NCI-H69 (cell line): ENCODE measurements at places on chromosomes 13 and 19.

GRCh38 chr13:21124852-21125251 lies 51.5 kb downstream of the SKA3 start:
- peak; percentile 95 for DNase-seq

DNA sequence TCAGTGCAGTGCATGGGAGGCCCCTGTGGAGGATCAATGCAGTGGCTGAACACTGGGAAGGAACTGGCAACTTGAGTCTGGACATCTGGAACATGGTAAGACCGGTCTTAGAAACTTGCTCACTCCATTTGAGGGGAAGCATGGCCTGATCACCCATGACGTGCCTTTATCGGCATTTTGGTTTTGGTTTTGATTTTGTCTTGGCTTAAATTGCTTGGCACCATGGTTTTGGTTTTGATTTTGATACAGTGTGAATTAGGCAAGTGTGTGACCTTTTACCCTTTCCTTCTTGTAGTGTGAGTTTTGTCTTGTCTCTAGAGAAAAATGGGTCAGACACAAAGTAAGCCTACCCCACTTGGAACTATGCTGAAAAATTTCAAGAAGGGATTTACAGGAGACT lies 77.3 kb downstream of the ZNF486 start:
- no peak for DNase-seq

DNA sequence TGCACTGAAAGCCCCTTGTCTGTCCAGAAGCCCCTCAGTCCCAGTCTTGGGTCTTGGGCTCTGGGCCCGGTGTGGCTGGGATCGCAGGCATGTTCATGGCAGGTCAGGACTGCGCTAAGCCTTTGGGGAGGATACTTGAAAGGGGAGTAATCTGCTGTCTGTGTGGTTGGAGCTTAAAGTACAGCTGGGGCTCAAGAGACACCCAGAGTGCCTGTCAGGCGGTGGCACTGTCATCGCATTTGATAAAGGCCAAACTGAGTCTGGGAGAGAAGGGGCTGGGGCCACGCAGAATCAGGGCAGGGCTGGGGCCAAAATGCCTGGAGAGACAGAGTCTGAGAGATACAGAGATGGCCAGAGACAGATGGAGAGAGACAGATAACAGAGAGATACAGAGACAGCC lies 4.2 kb upstream of the CILP2 start:
- no peak for DNase-seq

DNA sequence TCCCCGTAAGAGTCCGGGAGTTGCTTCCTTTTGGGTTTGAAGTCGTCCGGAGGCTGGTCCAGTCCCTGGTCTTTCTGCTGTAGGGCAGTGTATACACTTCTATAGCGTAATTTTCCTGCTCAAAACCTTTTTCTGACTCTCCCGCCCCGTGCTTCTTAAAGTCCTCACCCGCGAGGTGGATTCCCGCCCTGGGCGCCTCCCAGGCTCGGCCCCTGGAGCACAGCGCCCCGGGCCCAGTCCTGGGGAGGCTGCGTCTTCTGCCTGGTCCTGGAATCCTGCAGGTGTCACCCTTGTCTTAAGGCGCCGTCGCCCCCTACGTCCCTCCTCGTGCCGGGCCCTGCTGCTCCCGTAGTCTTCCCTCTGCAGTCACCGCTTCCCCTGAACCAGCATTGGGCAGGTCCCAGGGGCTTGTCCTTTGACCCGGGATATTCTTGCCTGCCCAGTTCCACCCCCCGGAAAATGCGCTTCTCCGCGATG lies 34.4 kb upstream of the ZNF808 start:
- DNase-seq = peak; percentile 71

DNA sequence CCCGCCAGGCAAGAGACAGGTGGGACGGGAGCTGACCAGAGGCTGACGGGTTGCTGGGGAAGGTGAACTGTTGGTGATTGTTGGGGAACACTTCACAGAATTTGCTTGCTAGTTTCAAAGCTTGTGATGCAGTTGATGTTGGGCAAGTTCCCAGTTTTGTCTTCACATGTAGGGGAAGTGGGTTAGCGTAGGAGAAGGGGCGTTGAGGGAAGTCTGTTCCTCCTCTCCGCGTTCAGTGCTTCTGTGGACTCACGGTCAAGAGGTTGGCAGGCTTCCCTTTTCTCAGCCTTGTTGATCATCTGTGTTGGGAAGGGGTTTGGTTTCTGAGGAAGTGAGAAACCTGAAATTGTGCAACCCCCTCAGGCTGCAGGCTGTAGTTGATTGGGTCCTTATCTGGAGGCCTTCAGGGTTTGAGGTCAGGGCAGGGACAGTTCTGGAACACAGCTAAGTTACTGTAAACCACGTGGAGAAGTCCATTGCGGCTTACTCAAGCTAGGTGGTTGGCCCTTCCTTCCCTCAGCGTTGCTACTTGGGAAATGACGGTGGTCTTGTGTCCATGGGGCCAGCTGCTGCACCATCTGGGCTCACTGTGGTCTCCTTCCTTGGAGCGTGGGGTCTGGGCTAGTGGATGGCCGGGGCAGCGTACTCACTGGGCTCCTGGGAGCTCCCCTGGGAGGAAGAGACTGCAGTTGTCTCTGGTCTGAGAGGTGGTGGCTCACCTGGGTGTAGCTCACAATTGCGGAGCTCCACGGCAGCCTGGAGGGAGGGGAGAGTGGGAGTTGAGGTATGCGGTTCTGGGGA lies 7.5 kb downstream of the RPS9 start:
- peak; percentile 38 for DNase-seq

- DNase-seq = no peak
These were observed 714 bp downstream of the NDFIP2 start for GRCh38 chr13:79481685-79482052.

DNA sequence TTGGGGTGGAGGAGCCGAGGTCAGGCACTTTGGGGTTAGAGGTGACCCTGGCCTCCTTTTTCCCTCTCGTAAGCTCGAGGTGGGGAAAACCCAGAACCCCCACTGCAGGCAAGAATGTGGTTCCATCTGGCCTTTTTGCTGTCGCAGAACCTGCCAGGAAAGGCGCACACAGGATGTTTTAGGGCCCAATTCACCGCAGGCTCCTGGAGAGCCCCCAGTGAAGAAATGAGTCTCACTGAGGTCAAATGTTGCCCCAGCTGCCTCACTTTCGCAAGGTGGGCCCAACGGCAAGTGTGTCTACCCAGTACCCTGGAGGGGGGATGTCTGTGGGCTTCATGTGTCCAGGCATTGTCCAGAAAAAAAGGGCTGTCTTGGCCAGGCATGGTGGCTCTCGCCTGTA lies 61.8 kb downstream of the PEX11G start:
- no peak for DNase-seq

DNA sequence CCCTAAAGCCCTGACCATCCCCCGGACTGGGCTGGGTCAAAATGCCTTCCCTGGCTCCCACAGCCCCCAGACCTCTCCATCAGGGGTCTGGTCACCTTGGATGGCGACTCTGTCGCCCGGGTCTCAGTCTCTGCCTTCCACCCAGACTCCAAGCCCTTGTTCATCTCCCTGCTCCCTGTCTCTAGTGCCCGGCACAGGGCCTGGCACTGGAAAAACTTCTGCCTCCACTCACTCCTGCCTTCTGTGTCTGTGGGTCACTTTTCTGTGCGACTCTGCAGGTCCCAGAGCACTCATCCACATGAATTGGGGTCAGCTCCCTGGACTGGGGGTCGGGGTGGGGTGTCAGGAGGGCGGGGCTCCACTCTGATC lies 1.1 kb downstream of the ZNF787 start:
- no peak for DNase-seq

- no peak for DNase-seq
These were observed 53.5 kb upstream of the SOX21 start for GRCh38 chr13:94765814-94766213.

DNA sequence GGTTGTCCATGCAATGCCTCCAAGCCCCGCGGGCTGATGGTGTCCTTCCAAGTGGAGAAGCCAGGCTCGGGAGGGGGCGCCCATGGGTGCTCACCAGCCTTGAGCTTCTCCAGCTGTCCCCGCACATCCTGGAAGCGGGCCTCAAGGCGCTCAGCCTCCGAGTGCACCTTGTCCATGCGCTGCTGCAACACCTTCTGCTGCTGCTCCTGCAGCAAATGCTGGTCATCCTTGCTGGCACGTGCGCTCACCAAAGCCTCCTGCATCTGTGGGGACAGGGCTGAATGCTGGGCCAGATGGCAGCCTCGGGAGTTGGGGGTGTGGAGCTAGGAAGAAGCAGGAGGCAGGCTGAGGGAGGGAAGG lies 22.8 kb upstream of the EMP3 start:
- DNase-seq = no peak

DNA sequence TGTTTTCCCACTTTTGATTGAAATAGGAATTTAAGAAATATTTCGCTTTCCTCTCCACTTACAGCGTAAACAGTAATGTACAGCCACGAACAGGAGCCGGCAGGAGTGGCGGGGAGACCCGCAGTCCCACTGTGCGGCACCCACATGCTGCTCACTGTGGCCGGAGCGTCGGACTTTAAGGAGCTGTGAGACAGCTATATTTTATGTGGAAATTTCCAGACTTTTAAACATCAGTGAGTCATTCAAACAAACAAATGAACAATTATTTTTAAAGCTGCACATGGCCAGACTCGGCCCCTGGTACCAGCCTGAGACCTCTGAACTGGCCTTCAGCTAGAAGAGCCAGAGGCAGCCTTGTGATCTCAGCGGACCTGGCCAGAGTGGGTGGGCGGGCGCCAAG lies 52.5 kb downstream of the CRYL1 start:
- DNase-seq = no peak

GRCh38 chr13:100473501-100474044 lies 115.0 kb downstream of the GGACT start:
- DNase-seq = no peak

DNA sequence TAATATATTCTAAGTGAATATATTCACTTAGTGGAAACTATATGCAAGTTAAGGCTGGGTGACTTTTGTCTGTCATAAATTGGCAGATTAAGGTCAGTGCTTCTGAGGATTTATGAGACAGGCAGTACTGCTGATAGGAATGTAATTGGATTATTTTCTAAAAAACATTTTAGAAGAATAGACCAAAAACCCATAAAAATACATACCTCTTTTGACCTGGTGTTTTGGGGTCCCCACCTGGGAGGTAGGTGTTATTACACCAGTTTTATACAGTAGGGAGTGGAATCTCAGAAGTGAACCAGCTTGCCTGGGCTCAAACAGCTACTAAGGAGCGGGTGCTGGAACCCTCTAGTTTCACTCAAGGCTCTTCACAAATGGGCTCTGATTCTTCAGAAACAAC lies 25.3 kb downstream of the COG3 start:
- peak; percentile 0 for DNase-seq

GRCh38 chr19:51560339-51560738 lies 10.7 kb upstream of the ZNF175 start:
- DNase-seq = no peak

DNA sequence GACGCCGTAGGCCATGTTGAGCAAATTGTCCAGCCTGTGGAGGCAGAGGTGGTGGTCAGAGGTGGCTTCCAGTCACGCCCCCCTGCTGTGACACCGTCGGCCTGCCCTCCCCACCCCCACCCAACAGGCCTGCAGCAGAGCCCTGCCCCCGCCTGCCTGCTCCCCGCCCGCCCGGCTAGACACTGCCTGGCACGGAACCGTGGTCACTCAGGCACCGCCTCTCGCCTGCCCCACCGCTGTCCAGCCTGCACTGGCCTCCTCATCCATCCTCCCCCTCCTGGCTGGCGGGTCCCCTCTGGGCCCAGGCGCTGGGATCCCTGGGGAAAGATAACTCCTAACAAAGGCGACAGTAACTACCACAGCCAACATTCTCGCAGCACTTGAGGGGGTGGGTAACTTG lies 21.7 kb downstream of the PRKCSH start:
- DNase-seq = no peak

- no peak for DNase-seq
These were observed 587.0 kb upstream of the SLITRK5 start for GRCh38 chr13:87084192-87084591.

GRCh38 chr19:10333758-10334587 lies 644 bp upstream of the RAVER1 start:
- DNase-seq = peak; percentile 74

DNA sequence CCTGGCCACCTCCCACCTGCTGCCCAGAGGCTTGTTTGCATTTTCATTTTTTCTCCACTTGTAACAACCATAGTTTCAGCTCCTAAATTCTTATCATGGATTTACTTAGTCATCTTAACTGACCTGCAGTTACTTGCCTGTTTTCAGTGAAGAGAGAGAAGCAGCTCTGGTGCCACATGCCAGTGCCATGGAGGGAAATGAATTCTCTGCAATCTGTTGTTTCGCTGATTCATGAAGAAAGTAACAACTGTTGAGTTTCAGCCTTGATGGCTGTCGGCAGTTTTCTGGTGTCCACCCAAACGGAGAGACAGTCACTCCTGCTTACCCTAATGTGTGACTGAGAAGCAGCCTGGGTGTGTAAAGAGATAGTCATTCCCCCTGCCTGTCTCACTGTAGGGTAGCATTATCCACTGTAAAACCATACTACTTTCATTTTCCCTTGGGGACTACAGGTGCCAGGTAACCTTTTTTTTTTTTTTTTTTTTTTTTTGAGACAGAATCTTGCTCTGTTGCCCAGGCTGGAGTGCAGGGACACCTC lies 116.1 kb downstream of the DNAJC3 start:
- DNase-seq = no peak

- DNase-seq = no peak
These were observed 195.3 kb downstream of the NHLRC3 start for GRCh38 chr13:39233519-39233918.

- DNase-seq = peak; percentile 66
These were observed 751 bp downstream of the ZNF584 start for GRCh38 chr19:58409010-58409790.

DNA sequence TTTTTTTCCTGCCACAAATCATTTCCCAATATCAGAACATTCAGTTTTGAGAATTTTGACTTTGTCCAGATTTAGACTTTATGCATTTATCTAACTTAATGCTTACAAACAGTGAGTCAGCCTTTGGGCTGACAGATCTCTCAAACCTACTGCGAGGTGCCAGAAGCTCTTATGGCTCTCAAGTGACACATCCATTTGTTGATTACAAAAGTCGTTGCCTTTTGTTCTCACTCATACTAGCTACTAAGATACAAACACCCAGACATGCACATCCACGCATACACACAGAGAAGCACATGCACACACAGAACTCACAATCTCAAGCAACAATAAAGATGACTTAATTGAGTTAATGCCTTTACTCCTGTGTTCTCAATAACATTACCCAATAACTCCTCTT lies 1147.5 kb downstream of the DIAPH3 start:
- DNase-seq = no peak

DNA sequence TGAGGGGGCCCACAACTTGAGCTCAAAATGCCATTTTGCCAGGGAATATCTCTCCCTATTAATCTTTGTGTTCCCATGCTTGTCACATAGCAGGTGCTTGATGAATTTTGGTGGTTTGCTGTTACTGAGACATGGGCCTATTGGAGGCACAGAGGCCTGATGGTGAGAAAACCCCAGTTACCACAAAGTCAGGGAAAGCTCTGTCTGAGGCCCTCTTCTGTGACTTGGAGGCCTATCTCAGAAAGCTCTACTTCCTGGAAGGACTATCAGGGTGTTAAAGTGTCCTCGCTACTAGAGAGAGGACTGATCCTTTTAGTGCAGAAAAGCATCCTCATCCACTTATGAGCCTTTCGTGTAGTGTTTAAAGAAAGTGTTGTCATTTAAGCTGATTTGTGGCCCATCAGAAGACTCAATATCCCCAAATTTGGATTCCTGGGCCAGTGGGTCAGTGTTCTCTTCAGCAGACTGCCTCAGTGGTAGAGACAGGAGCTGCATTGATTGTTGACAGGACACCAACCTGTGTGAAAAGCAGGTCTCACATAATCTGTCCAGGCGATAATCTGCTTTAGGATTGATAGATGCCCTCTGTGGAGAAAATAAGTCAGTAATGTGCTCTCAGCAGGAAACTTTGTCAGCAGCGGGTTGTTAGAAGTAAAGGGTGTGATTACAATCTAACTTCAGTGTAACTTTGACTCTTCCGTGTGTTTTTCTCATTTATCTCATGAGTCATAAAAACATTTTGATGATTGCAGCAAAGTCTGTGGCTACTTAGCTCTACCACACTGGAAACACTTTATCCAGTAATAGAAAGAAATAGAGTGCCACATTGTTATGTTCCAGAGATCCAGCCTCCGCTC lies 121.0 kb downstream of the AKAP11 start:
- no peak for DNase-seq
